ENCODE measurements at places on chromosomes 3 and 15.

GRCh38 chr15:40333922-40334492, 6.7 kb downstream of the CCDC9B start:
- no peak for DNase-seq

- no peak for DNase-seq
Measured at GRCh38 chr3:61669668-61670299, 108.4 kb downstream of the PTPRG start.

- DNase-seq: no peak
Measured at GRCh38 chr3:51706788-51707731, at the start of gene GRM2. TSS of gene GRM2 (plus strand) at chr3:51707068. CDS start at chr3:51708984, 1,916 bp downstream.

DNA sequence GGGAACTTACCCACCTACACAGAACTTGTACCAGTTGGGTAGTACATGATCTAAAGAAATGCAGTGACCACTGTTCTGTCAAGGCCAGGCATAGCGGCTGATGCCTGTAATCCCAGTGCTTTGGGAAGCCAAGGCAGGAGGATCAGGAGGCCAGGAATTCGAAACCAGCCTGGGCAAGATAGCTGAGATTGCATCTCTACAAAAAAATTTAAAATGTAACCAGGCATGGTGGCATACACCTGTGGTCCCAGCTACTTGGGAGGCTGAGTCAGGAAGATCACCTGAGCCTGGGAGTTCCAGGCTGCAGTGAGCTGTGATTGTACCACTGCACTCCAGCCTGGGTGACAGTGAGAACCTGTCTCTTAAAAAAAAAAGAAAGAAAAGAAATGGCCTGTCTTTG, 321.0 kb downstream of the FEZF2 start:
- no peak for DNase-seq

DNA sequence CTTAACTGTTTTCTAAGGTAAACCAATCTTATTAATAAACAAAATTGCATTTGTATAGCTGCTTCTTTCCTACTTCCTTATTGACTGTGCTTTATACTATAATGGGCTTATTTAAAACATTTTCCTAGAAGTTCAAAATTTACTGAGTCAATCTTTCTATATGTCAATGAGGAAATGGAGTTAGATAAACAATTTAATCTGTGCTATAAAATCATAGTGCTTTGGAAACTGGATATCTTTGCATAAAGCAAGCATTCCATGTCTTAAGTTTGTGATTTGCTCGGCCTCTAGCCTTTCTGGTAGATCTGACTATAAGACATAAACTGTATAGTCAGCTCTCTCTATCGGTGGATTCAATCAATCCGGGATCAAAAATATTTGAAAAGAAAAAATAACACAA, 99.6 kb downstream of the NEDD4 start:
- no peak for DNase-seq

- no peak for DNase-seq
Measured at GRCh38 chr15:96312641-96313335, 17.7 kb upstream of the NR2F2 start.

DNA sequence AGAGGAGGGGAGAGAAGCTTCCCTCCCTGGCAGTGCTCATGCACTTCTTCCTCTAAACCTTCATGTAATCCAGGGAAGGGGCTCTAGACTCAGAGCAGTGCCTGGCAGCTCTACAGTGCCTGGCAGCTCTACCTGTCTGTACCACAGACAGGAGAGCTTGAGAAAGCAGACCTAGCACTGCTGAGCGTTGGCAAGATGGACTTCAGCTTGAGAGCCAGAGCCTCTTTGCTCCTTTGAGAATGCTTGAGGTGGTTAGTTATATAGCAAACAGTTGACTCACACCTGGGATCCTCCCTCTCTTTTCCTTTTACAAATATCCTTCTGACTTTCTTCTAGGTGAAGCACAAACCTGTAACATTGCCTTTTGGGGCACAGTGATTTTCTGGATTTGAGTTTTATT, 20.9 kb downstream of the FBXO22 start:
- DNase-seq: no peak

DNA sequence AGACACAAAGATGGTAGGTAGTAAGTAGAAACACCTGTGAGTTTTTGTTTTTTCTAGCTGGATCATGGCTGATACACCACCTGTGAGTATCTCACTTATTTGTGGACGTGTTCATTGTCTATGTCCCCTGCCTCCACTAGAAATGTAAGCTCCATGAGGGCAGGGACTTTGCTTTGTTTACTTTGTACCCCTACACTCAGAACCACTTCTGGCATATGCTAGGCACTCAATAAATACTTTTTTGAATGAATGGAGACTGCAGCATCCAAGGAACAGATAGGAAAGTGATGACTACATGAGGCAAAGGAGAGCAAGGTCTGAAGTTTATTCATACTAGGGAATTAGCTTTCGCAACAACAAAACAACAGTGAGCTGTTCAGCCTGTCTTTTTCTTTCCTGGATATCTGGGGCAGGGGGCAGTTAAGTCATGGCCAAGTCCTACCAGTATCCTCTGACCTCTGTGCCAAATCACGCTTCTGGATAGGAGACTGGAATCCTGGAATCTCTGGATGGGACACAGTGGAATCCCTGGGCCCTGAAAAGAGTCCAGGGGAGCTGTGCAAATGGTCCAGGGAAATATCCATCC, 11.6 kb upstream of the EPB42 start:
- no peak for DNase-seq

DNA sequence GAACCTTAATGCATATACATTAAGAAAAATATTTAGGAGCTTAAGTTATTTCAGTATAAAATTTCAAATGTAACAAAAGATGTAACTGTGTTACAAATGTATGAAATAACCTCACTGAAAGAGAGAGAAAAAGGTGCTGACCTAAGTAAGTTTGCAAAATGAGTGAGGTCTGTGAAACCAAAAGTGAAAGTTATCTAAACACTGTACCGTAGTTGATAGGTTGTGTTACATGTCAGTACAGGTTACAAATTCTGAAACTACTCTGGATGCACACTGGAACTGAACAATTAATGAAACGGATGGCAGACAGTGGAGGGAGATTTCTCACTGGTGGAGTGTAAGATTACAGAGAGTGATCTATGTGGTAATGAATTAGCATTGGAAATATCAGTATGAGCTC, 420.7 kb downstream of the ZNF385D start:
- DNase-seq: no peak

DNA sequence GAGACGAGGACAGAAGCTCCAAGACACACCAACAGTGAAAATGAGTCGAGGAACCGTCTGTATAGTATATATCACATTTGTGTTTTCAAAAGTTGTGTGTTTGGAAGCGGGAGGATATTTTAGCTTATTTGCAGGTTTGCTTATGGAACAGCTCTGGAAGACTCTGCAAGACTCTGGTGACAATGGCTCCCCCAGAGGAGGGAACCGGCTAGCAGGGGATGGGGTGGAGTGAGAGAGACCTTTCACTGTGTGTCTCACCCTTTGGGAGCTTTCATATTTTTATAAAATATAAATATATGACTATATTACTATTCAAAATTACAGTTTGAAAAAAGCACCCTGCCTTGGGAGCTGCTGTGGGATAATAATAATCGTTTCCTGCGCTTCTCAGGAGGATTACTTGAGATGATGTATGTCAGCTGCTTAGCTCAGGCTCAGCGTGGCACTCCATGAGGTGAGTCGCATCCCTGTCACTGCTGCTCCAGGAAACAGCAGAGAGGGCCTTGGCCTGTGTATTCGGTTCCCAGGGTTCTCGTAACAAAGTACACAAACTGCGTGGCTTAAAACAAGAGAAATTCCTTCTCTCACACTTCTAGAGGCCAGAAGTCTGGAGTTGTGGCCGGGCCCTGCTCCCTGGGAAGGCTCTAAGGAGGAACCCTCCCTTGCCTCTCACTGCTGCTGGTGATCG, 183.9 kb downstream of the FAM43A start:
- DNase-seq: peak; percentile 56

DNA sequence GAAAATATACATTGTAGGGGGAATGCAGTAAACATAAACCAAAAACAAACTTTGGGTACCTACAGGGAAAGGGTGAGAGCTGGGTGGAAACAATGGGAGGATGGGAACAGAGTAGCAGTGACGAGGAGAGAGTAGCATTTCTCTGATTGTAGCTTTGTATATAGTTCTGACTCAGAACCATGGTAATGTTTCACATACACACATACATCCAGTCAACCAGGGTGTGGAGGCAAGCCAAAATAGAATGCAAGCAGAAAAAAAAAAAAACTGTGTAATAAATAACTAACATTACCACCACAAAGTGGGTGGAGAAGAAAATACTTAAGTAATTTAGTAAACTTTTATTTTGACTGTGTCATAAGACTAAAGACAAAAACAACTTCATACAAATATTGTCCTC, 27.2 kb downstream of the BCL2A1 start:
- DNase-seq: no peak

DNA sequence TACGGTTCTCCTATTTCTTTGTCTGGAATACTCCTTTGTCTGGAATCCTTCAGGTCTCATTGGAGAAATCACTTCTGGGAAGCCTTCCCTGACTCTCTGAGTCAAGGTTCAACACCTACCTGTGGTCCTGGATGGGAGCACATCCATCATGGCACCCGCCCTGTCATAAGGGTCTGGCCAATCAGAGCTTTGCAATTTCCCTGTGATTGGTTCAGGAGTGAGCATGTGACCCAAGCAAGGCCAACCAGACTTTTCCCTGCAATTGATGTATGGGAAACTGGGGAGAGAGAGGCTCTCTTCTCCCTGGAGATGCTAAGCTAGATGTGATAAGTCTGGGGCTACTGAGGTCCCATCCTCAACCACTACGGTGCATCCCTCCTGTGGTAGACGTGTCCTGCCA, 8.1 kb downstream of the FAM3D start:
- no peak for DNase-seq

DNA sequence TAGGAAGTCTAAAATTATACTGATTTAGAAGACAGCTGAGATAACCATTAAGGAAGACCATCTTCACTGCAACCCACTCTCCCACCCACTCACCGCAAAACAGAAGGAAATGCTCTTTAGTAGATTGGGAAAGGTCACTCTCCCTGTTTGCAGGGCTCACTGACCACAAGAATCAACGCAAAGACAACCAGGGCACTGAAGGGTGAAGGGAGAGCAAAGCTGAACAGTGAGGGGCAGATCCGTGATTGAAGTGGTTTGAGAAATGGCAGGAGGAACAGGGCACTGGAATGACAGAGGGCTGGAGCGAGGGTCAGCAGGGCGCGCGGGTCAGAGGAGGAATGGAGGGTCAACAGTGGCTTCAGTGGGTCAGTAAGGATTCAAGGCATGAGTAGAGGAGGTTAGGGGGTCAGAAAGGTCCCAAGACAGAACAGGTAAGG, 520 bp downstream of the MESD start:
- no peak for DNase-seq

DNA sequence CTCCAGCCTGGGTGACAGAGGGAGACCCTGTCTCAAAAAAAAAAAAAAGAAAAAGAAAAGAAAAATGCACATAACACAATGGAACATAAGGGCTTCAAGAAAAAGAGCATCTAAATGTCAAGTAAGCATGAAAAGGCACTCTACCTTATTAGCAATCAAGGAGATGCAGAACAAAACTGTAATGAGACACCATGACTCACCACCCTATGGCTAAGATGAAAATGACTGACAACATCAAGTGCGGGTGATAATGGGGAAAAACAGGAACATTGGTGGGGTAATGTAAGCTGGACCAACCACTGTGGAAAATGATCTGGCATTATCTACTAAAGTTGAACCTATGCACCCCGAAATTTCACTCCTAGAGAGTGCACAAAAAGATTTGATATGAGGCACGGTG, 19.6 kb upstream of the NSMCE3 start:
- DNase-seq: no peak

DNA sequence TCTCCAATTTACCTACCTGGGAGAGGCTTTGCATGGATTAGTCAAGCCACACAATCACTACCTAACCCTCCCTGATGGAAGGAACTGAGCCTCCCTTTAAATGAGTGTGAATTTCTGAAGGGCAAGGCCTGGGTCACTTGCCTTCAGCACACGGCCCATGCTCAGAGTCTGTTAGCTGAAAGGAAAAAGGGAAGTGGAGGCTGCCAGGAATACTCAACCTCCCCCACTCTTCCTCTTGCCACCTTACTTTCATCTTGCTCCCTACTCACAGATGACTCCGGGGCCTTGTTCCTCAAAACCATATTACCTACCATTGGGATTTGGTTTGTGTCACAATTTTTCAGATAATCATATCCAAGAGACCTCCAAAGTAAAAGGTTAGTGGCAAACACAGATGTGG, 220.0 kb downstream of the ABHD5 start:
- no peak for DNase-seq

DNA sequence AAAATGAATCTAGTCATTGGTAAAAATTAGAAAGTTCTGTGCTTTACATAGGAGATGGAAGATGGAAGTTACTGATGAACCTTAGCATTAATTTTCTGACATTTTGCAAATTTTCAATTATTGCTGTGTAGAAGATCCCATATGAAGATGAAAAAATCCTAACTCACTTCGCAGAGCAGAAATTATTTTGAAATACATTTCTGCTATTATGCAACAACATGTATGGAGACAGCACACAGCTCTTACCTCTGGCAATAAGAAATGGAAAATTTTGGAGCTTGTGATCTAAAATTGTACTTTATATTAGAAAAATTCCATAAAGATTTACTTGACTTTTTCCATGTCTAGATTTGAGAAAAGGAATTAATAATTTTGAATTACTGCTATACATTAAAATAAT, 177.9 kb downstream of the WDR72 start:
- no peak for DNase-seq

DNA sequence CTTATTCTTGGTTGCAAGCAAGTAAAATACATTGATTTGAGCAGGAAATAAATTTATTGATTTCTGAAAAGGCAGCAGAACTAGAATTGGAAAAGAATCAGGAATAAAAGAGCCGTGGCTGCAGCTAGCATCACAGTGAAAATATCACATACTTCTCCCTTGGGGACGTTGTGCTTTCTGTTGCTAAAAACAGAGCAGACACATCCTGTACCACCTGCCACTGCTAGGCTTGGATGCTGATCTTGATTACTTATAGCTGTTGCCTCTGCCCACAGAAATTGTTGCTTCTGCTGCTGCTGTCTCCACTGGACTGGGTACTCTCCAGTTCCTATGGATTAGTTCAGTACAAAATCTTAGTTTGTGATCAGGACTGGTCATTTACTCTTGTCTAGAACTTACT, 283.8 kb downstream of the C3orf38 start:
- DNase-seq: no peak

GRCh38 chr3:41307065-41307464, 107.8 kb downstream of the CTNNB1 start:
- no peak for DNase-seq

GRCh38 chr15:89813381-89814111, 1.1 kb downstream of the ANPEP start:
- no peak for DNase-seq

- DNase-seq: peak; percentile 71
Measured at GRCh38 chr3:73727117-73727821, 102.5 kb upstream of the PDZRN3 start.

GRCh38 chr3:29554566-29554965, 273.7 kb downstream of the RBMS3 start:
- no peak for DNase-seq

GRCh38 chr15:41001524-41002214, 48.4 kb downstream of the CHAC1 start:
- no peak for DNase-seq
